Nucleus accumbens (tissue), 56 donors: ENCODE measurements at places on chromosomes 1 and 21.

GRCh38 chr1:36796733-36797132, 237.6 kb downstream of the GRIK3 start:
- no peak for DNase-seq

GRCh38 chr1:164836614-164837018, 277.6 kb downstream of the PBX1 start:
- DNase-seq, result no peak

- no peak for DNase-seq
Observed at GRCh38 chr1:27021354-27022031, 8.8 kb upstream of the TENT5B start.

GRCh38 chr1:230831771-230832170, 36.5 kb downstream of the C1orf198 start:
- no peak for DNase-seq

GRCh38 chr21:16309250-16309971, 579.6 kb downstream of the USP25 start:
- no peak for DNase-seq

GRCh38 chr21:45547545-45547900, 5.3 kb upstream of the SLC19A1 start:
- DNase-seq, result no peak

- DNase-seq, result no peak
Observed at GRCh38 chr21:42423197-42423675, 19.5 kb downstream of the UBASH3A start.

- DNase-seq, result no peak
Observed at GRCh38 chr1:151825204-151825603, 6.4 kb downstream of the RORC start.

DNA sequence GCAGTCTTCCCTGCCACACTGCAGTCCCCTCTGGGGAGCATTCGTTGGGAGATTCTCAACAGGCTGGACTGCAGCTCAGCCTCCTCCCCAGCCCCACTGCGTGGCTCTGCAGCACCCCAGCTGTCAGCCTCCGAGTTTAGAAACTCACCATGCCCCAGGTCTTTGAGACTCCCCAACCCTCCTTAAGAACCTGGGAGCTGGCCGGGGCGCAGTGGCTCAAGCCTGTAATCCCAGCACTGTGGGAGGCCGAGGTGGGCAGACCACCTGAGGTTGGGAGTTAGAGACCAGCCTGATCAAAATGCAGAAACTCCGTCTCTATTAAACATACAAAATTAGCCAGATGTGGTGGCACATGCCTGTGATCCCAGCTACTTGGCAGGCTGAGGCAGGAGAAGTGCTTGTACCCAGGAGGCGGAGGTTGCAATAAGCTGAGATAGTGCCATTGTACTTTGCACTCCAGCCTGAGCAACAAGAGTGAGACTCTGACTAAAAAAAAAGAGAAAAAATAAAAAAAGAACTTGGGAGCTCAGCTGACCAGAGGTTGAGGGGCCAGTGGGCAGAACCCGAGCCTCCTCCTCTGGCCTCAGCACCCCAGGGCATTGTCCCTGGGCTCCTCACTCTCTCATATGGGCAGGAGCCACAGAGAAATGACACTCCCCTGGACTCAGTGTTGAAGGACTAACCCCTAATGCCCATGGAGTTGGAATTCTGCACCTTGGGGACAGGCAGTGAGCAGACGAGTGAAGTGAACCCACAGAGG, 5.6 kb downstream of the OLIG2 start:
- no peak for DNase-seq

- DNase-seq, result no peak
Observed at GRCh38 chr1:52502789-52503188, 50.1 kb downstream of the TUT4 start.

GRCh38 chr1:23074012-23074411, 54.7 kb downstream of the KDM1A start:
- DNase-seq, result no peak

DNA sequence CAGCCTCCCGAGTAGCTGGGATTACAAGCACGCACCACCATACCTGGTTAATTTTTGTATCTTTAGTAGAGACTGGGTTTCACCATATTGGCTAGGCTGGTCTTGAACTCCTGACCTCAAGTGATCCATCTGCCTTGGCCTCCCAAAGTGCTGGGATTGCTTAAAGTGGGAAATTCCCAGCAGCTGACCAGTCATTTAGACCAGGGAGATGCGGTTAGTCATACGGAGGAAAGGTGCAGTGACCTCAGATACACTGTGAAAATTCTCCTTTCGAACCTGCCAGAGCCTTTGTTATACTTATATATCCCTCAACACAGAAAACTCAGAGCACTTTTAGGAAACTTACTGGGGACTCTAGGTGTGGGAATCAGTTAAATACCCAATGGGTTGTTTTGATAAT, 39.6 kb downstream of the MAP10 start:
- DNase-seq, result no peak

GRCh38 chr1:208225954-208226937, 17.9 kb downstream of the PLXNA2 start:
- DNase-seq, result no peak

DNA sequence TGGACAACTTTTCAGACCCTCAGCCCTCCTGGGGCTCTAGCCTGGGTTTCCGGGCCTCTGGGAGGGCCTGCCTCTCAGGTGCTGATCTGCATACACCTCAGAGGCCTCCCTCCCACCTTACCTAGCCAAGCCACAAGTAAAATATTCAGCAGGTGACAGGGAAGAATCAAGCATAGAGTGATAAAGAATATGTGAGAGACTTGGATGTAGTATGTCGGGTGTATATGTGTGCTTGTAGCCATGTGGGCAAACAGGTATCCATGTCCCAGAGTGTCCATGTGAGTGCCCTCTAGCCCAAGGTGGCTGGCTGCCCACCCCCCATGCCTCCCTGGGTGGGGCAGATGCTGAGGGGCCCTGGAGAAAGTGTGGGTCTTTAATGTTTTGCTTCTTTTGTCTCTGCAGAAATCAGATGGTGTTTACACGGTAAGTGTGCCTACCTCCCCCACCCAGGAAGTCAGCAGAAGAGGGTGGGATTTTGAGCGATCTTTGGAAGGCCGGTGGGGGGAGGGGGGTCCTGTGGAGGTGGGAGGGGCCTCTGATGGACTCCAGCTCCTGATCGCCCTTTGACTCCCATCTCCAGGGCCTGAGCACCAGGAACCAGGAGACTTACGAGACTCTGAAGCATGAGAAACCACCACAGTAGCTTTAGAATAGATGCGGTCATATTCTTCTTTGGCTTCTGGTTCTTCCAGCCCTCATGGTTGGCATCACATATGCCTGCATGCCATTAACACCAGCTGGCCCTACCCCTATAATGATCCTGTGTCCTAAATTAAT, 3.4 kb downstream of the FCER1G start:
- DNase-seq, result no peak

DNA sequence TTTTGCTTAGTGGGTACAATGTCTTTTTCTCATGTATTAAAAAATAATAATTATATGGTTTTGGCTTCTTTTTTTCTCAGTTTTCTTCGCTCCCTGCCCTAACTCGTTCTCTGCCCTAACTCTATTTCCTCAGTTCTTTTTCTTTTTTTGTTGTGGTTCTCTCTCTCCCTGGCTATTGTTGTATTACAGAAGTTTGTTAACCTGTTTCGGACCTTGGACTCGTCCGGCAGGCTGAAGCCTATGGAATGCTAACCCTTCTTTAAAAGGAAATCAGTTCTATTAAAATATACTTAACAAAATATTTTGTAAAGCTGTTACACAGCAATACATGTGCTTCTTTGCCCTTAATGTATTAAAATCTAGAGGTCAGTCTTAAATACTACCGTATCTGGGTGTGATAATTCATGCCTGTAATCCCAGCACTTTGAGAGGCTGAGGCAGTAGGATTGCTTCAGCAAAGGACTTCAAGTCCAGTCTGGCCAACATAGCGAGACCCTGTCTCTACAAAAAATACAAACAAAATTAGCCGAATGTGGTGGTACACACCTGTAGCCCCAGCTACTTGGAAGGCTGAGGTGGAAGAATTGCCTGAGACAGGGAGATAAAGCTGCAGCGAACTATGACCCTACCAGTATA, 64.1 kb downstream of the ANGPTL1 start:
- DNase-seq, result no peak

GRCh38 chr1:198156745-198157240, at the start of gene NEK7:
TSS of gene NEK7 (plus strand) at chr1:198156998. CDS start at chr1:198232581, 75,583 bp downstream.
- peak; percentile 67 for DNase-seq

DNA sequence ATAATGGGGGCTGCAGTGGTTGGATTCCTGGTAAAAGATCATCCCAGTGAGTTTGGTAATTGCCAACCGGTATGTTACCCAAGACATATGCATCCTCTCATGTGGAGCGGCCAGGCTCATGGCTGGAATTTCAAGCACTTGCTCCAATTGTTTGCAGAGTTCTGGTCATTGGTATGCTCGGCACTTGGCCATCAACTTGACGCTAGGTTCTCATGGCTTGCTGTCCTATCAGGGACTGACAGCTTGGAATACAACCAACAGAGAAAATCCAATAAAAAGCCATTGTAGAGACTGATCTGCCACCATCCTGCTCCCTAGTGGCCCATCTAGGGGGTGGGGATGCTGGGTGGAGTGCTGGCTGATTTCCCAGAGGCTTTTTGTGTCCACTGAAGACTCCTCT, 120.9 kb downstream of the EDEM3 start:
- no peak for DNase-seq

- DNase-seq, result no peak
Observed at GRCh38 chr1:41900603-41901444, 17.9 kb downstream of the HIVEP3 start.

DNA sequence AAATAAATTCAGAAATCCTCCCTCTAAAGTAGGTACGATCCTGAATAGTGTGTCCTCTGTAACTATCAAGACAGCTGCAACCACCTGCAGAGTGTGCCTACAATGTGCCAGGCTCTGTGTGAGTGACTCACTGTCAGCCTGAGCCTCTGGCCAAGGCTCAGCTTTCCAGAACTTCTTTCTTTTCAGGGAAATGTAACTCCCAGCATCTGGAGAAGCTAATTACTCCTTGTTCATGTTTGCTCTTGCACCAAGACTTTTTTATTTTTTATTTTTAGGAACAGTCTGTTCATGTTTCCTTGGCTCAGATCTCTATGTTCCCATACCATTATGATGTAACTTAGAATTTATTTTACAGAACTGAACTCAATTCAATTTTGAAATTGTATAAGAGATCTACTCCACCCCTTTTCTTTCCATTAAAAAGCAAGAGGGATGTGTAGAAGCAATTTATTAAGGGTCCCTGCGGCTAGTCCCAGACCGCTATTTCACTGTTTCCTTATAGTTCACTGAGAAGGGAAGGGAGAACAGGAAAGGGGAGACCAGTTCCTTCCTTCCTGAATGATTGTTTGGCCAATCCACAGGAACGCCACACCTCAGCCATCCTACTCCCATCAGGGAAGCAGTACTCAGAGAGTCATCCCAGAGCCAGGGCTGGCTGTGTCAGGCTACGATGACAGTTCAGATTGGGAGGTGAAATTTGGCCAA, 112.4 kb upstream of the ZNF648 start:
- no peak for DNase-seq

DNA sequence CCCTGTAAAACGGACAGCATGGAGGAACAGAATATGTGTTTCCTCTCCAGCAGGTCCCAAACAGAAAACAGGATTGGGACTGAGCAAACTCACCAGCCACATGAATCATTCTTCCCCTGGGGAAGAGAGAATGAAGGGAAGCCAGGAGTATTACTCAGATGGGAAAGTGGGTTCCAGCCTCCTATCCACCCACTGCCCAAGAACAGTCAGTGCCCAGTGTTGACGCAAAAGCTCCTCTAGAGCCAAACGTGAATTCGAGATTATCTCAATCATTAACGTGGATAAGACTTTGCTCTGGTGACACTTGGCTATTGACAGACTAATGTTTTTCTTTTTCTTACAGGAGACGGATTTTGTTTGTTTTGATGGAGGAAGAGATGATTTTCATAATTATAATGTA, 9.3 kb downstream of the MIA3 start:
- DNase-seq, result no peak

- DNase-seq, result no peak
Observed at GRCh38 chr1:38062361-38063288, 16.0 kb upstream of the POU3F1 start.

DNA sequence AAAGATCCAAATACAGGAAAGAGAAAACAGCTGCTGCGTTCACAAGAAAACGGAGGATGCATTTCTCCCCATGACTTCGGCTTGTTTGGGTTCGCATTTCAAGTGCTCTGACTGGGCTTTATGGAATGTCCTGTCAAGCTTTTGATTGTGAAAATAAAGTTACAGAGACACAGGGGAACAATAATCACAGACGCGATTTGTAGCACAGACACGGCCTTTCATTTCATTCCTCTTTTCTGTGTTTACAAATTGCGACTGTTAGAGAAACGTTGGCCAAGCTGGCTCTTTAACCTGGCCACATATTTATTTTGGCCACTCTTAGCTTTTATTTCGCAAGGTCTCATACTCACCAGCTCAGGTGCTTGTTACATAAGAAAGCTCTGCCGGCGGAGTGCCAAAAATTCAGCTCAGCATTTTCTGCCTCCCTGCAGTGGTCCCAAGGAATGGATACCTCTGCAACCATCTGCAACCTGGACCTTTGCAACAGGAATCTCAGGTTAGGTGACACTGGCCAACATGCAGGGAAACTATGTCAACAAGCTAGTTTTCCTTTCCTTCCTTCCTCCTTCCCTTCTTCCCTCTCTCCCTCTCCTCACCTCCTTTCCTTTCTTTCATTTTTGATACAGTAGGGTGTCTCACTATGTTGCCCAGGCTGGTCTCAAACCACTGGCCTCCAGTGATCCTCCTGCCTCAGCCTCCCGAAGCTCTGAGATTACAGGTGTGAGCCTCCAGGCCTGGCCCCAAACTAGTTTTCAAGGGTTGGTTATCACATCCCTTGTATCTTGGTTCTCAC, 58.2 kb upstream of the SLC45A1 start:
- no peak for DNase-seq

GRCh38 chr1:108199201-108199691, 897 bp downstream of the SLC25A24 start:
- no peak for DNase-seq

DNA sequence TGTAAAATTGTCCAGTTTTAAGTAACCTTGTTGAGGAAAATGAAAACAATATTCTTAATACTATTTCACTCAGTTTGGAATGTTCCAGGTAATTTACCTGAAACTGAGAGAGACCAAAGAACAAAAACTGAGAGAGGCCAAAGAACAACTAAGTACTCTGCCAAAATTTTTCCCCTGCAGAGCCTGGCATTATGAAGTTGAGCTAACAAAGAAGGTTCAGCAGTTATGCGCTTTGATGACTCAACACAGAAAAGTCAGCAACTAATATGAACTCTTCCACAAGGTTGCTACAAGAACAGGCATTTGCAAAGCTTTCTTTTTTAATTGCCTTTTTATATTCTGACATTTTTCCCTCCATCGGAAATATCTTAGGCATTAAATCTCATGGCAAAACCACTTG, 270.9 kb downstream of the CHRM3 start:
- no peak for DNase-seq

DNA sequence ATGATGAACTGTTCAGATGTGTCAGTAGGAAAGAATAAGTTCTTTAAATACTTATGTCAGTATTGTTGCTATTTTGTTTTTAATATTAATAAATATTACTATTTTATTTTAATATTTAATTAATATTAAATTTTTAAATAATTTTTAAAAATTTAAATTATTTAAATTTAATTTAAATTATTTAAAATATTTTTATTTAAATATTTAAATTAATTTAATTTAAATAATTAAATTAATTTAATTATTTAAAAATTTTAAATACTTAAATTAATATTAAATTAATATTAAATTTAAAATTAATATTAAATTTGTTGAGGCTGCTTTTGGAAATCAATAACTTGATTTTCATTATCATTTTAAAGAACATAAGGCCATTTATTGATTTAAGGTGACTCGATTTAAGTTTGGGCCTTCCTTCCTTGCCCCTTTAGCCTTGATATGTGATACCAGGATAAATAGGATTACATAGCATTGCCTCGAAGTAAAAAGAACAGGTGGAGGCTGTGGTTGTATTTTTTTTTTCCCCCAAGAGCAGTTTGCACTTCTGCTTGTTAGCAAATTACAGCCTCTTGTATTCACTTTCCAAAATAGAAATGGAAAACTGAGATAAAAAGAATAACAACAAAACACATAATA, 915.2 kb downstream of the TTLL7 start:
- no peak for DNase-seq
